ENCODE measurements at places on chromosomes 1 and 21.

- DNase-seq = peak; percentile 16
Observed at GRCh38 chr1:151443846-151444782, 15.2 kb downstream of the POGZ start.

GRCh38 chr1:241406421-241406820 is 49.4 kb upstream of the RGS7 start:
- no peak for DNase-seq

DNA sequence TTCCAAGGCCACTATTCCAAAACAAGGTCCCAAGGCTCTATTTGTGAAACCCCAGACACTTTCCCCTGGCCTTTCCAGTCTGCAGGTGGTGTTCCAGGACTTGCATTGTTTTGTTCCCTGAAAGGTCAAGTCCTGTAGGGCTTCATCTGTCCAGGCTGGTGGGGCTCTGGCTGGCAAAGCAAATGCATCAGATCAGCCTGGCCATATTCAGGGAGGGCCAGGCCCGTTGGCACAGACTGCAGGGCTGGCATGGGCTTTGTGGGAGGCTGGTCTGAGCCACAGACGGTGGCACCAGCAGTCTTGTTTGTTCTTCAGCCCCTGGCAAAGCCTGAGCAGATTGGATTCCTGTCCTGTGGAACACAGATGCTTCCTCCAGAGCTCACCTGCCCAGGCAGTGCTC is 93.0 kb downstream of the SPATA46 start:
- DNase-seq = no peak

DNA sequence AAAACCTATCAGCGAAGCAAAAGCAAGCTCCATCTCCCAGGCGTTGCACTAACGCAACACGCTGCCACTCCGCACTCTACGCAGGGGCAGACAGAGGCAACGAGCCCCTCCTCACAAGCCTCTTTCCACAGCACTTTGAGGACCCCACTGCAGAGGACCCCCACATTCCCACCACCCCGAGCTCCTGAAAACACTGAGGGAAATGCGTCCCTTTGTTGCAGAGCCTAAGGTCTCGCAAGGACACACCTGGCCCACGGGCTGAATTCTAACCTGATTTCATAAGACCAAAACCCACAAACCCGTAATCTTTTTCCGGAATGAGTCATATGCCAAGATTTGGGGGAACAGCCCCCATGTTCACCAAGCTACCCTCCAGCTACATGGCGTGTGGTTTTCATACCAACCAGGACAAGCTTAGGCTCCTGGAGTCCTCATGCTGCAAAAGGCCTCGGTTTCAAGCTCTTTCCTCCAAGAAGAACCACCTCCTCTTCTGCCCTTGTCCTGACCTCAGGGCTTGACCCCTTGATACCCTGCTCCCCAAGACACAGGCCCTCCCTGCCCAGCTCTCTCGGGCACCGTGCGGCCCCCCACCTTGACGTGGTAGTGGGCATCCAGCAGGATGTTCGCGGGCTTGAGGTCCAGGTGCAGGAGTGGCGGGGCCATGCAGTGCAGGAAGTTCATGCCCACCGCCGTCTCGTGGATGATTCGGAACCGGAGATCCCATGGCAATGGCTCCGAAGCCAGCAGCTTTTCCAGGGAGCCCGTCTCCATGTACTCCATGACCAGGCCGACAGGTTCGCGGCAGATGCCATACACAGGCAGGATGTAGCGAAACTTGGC is 10.7 kb downstream of the RIPK4 start:
- no peak for DNase-seq

- no peak for DNase-seq
Observed at GRCh38 chr1:233629305-233629935, 15.5 kb downstream of the KCNK1 start.
